Stimulated activated CD4-positive, alpha-beta T cell treated with anti-CD3 and anti-CD28 coated beads, Interleukin-12 subunit alpha, Interleukin-12 subunit beta, amount 100 ng/mL, for 24 hours (primary cell): ENCODE measurements at places on chromosomes 12 and 14.

- no peak for DNase-seq
Observed at GRCh38 chr14:66295386-66295785, 190.8 kb upstream of the CCDC196 start.

DNA sequence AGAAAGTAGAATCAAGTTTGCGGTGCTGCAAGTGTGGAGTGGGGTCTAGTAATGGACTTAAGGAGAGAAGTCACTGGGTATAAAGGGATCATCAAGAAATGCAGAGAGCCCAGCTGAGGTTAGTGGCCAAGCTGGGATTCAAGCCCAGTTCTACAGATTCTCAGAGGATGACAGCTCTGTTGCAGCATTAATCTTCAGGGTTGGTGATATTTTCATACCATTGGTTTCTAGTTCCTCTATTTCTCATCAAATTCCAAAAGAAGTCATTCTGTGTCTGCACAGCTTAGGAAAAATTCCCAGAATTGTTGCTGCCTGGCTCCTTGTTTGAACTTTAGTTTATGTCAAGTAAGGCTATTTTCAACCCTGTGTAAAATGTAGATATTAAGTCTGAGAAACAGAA lies 169.5 kb upstream of the NTF3 start:
- DNase-seq: no peak

DNA sequence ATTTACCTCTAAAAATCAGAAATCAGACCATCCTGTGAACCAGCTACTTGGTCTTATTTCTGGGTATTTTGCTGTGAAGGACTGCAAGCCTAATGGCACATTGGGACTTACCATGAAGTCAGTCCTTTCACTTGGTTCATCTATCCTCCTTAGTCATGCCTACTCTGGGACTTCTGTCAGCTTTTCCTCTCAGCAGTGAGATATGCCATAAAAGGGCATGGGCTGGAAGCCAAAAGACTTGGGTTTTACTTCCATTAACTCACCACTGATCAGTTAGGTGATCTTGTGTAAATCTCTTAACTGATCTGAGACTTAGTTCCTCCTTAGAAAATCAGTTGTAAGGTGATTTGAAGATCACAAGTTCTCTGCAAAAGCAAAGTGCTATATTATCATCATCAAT lies 116.5 kb downstream of the PAH start:
- no peak for DNase-seq

GRCh38 chr14:57058319-57058718 lies 210.4 kb downstream of the EXOC5 start:
- DNase-seq: no peak

DNA sequence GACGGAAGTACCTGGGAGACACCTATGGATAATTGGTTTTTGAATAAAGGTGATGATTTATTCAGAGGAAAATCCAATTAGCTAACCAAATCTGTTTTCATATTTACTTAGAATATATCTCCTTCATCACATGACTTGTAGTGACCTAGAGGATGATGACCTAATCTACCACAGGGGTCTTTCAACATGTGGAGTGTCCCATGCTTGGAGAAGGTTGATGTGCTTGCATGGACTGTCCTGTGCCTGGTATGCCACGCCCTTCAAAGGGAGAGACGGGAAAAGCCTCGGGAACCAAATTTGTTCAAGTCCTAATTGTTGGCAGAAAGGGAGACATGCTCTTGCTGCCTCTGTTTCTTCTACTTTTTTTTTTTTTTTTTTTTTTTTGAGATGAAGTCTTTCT lies 11.8 kb upstream of the PAPLN start:
- no peak for DNase-seq

- no peak for DNase-seq
Observed at GRCh38 chr12:15527201-15528080, 205.1 kb downstream of the PTPRO start.
